IgD-negative memory B cell (primary cell): ENCODE measurements at places on chromosomes 3 and 15. TPM values are rescaled to one million over a fixed set of nuclear protein-coding genes. Genes with fewer than 3 reads are reported as not detected.

The DNASE1L3 gene
- polyA plus RNA-seq, result 1.7 TPM

The SLC28A2 gene
- polyA plus RNA-seq, result not detected

The EFCC1 gene
- not detected for polyA plus RNA-seq

The EFL1 gene
- 17.4 TPM for polyA plus RNA-seq

The LARP6 gene
- not detected for polyA plus RNA-seq

The GPR27 gene
- 0.11 TPM for polyA plus RNA-seq

The TYRO3 gene
- not detected for polyA plus RNA-seq

The CDCP1 gene
- not detected for polyA plus RNA-seq

The RASGRF1 gene
- 2.4 TPM for polyA plus RNA-seq

The FETUB gene
- not detected for polyA plus RNA-seq

The CYP1A1 gene
- polyA plus RNA-seq, result not detected

The TRPM1 gene
- not detected for polyA plus RNA-seq

The SYNPR gene
- polyA plus RNA-seq, result not detected

The FRMD5 gene
- 0.30 TPM for polyA plus RNA-seq

The COPS2 gene
- polyA plus RNA-seq, result 27.3 TPM

The ACOX2 gene
- not detected for polyA plus RNA-seq
